ENCODE measurements at places on chromosomes 12 and 14.

DNA sequence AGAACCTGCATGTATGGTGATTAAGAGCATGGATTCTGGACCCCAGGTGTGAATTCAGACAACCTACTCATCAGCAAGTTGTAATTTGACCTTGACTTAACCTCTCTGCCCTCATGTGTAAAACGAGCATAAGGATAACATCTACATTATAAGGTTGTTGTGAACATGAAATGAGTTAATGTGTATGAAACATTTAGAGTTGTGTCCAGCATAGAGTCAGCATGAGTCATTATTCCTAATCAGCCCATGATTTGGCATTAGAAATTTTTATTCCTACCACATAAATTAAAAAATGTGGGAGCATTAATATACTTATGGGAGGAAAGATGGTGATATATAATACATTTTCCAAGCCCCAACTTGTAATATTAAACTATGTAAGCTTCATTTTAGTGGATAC, 95.9 kb upstream of the DDHD1 start:
- ATAC-seq: no peak
- H3K27ac ChIP-seq: no peak overlapping the region

DNA sequence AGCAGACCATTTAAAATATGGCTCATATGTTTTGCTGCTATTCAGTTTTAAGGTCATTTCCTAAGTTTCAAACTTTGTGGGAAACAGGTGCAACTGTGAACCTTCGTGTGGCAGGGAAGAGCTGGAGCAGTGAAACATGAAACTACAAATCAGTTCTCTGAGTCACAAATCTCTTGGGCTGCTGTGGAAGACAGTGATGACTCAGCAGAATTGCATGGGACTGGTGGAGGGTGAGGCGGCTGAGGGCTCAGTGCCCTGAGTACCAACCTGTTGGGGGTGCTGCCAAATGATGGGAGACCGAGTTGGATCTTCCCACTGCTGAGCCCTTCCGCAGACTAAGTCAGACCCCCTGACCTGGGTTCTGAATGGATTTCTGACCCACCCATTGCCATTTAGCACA, 8.4 kb upstream of the CALM1 start:
- H3K36me3 ChIP-seq: no peaks in the 10 kb centered on the region
- no peaks in the 10 kb centered on the region for H3K27me3 ChIP-seq
- ATAC-seq: peak; percentile 46
- peaks cover 25% of the 10 kb centered on the region for H3K4me1 ChIP-seq
- peak overlapping the region; percentile 27 for H3K4me3 ChIP-seq

- H3K27ac ChIP-seq: no peak overlapping the region
- no peak overlapping the region for H3K4me3 ChIP-seq
- no peaks in the 10 kb centered on the region for H3K36me3 ChIP-seq
- H3K4me1 ChIP-seq: no peaks in the 10 kb centered on the region
- H3K27me3 ChIP-seq: no peaks in the 10 kb centered on the region
- no peak for ATAC-seq
Observed at GRCh38 chr12:93022603-93023340, 93.7 kb upstream of the EEA1 start.

GRCh38 chr12:127125607-127126259, 1141.2 kb upstream of the TMEM132C start:
- peak; percentile 84 for ATAC-seq
- peak overlapping the region; percentile 74 for H3K27ac ChIP-seq
- H3K27me3 ChIP-seq: peaks cover 16% of the 10 kb centered on the region
- H3K4me1 ChIP-seq: peaks cover 5% of the 10 kb centered on the region
- no peaks in the 10 kb centered on the region for H3K36me3 ChIP-seq

DNA sequence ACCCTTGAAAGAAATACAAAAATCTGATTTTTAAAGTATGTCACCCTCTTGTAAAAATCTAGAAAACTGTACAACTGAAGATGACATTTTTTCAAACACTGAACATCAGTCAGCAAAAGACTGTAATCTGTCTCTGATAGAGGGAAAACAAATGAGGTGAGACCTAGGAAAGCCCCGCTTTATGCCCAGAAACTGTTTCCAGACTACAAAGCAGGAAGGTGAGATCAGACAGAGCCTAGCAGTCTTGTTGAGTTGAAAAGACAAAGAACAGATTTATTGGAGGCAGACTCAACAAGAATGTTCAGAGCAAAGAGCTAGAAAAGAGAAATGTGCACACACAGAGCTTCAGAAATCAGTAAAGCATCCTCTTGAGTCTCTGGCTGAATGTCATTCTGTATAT, 873.6 kb downstream of the LRFN5 start:
- H3K36me3 ChIP-seq: no peaks in the 10 kb centered on the region
- no peaks in the 10 kb centered on the region for H3K27me3 ChIP-seq
- H3K27ac ChIP-seq: no peak overlapping the region
- no peak overlapping the region for H3K4me3 ChIP-seq

GRCh38 chr12:131869871-131870418, 24.5 kb upstream of the ULK1 start:
- no peak overlapping the region for H3K27ac ChIP-seq
- no peaks in the 10 kb centered on the region for H3K4me1 ChIP-seq
- no peaks in the 10 kb centered on the region for H3K27me3 ChIP-seq
- H3K36me3 ChIP-seq: no peaks in the 10 kb centered on the region
- ATAC-seq: no peak
- H3K4me3 ChIP-seq: no peak overlapping the region

- H3K36me3 ChIP-seq: no peaks in the 10 kb centered on the region
- no peaks in the 10 kb centered on the region for H3K27me3 ChIP-seq
- H3K4me3 ChIP-seq: peak overlapping the region; percentile 73
- peaks cover 43% of the 10 kb centered on the region for H3K4me1 ChIP-seq
- H3K27ac ChIP-seq: peak overlapping the region; percentile 73
Observed at GRCh38 chr12:47755655-47756562, 2.8 kb downstream of the RAPGEF3 start.

GRCh38 chr14:78805570-78805969, 635.4 kb downstream of the NRXN3 start:
- H3K27ac ChIP-seq: no peak overlapping the region
- ATAC-seq: no peak
- no peaks in the 10 kb centered on the region for H3K36me3 ChIP-seq
- H3K4me3 ChIP-seq: no peak overlapping the region

DNA sequence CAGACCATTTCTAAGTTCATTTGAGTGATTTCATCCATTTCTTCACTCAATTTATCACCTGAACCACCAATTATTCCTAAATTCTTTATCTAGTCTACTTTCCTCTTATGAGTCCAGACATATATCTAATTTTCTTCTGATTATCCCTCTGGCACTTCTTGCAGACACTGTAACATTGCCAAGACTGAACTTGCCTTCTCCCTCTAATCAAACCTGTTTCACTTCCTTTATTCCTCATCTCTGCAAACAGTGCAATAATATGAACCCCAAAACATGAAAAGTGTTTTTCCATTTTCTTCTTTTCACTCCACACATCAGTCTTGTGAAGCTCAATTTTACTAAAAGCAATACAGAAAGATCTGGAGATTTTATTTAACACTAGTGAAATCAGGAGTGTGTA, 37.8 kb upstream of the PTPRQ start:
- ATAC-seq: no peak
- no peak overlapping the region for H3K4me3 ChIP-seq
- H3K27me3 ChIP-seq: no peaks in the 10 kb centered on the region
- no peak overlapping the region for H3K27ac ChIP-seq
- H3K36me3 ChIP-seq: no peaks in the 10 kb centered on the region
- no peaks in the 10 kb centered on the region for H3K4me1 ChIP-seq

GRCh38 chr12:88725592-88726143, 145.4 kb upstream of the KITLG start:
- no peak overlapping the region for H3K4me3 ChIP-seq
- no peaks in the 10 kb centered on the region for H3K27me3 ChIP-seq
- no peaks in the 10 kb centered on the region for H3K36me3 ChIP-seq
- no peaks in the 10 kb centered on the region for H3K4me1 ChIP-seq
- H3K27ac ChIP-seq: no peak overlapping the region
- no peak for ATAC-seq

GRCh38 chr12:87216436-87216835, 812.8 kb downstream of the C12orf50 start:
- no peaks in the 10 kb centered on the region for H3K36me3 ChIP-seq
- no peaks in the 10 kb centered on the region for H3K27me3 ChIP-seq
- no peak for ATAC-seq
- H3K4me1 ChIP-seq: no peaks in the 10 kb centered on the region

- H3K36me3 ChIP-seq: no peaks in the 10 kb centered on the region
- no peaks in the 10 kb centered on the region for H3K27me3 ChIP-seq
- no peak overlapping the region for H3K27ac ChIP-seq
Observed at GRCh38 chr12:115404761-115405470, 720.9 kb upstream of the TBX3 start.

DNA sequence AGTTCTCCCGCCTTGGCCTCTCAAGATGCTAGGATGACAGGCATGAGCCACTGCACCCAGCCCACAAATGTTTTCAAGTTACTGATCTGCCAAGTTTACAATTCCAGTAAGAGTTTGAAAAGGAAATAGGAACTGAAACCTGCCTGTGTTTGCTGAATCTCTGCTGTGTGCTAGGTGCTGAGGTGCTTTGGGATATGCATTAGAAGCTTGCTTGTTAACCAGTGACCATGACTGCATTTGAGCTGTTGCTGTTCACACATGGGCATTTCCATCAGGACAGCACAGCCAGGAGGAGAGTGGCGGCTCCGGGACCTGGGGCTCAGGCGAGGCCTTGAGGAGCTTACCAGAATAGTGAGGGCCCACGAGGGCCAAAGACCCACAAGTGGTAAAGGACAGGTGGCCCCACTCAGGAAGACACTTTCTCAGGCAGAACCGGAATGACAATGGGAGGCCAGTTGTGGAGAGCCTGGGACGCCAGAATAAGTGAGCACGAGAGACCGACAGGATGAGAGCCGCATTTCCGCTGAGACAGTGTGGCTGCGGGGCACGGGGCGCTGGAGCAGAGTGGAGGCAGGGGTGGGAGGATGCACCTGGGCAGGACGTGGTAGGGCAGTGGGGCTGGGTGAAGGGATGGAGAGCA, 54.5 kb upstream of the MMP17 start:
- H3K27me3 ChIP-seq: no peaks in the 10 kb centered on the region
- H3K36me3 ChIP-seq: peaks cover 85% of the 10 kb centered on the region
- H3K4me3 ChIP-seq: peak overlapping the region; percentile 57
- peak; percentile 54 for ATAC-seq
- H3K4me1 ChIP-seq: peaks cover 14% of the 10 kb centered on the region

- H3K27me3 ChIP-seq: no peaks in the 10 kb centered on the region
- H3K27ac ChIP-seq: peak overlapping the region; percentile 34
- no peaks in the 10 kb centered on the region for H3K36me3 ChIP-seq
- ATAC-seq: no peak
- H3K4me3 ChIP-seq: no peak overlapping the region
- peaks cover 17% of the 10 kb centered on the region for H3K4me1 ChIP-seq
Observed at GRCh38 chr12:9910716-9911421, 21.3 kb downstream of the CLEC2A start.

GRCh38 chr12:75848431-75848925, 183.1 kb downstream of the PHLDA1 start:
- no peak overlapping the region for H3K27ac ChIP-seq
- H3K4me3 ChIP-seq: no peak overlapping the region
- H3K27me3 ChIP-seq: no peaks in the 10 kb centered on the region

DNA sequence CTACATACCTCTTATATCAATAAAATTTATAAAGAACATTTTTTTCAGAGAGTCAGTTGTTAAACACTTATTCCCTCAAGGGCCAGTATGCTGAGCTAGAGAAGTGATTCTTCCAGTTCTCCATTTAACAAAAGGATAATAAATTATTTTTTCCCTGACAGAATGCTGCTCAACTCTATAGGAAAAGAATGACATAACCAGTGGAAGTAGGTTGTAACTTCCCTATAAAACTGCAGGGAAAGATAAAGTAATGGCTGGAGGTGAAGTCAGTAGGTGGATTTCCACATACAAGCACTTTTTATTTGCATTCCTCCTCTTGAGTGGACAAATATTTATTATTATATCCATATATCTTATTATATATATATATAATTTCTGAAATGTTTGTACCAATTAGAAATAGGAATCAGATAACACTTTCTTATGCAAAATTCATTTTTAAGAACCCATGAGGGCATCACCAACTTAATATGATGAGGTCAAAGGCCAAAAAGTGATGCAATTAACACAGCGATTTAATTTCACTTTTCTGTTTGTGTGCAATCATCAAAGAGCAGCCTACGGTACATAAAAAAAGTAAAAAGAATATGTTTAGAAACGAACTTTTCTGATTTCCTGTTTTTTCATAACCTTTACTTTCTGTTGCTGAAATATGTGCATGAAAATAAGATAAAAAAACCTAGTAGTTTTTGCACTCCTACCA, 175.3 kb downstream of the PRKD1 start:
- no peak for ATAC-seq
- no peak overlapping the region for H3K4me3 ChIP-seq
- no peak overlapping the region for H3K27ac ChIP-seq
- H3K27me3 ChIP-seq: no peaks in the 10 kb centered on the region
- no peaks in the 10 kb centered on the region for H3K4me1 ChIP-seq
- H3K36me3 ChIP-seq: no peaks in the 10 kb centered on the region
